ENCODE measurements at places on chromosomes 6 and 20. TPM values are rescaled to one million over a fixed set of nuclear protein-coding genes. Genes with fewer than 3 reads are reported as not detected.

- no peak for DNase-seq
Observed at GRCh38 chr6:93087606-93088005, 331.8 kb downstream of the EPHA7 start.

The ANKRD66 gene
- not detected for total RNA-seq

DNA sequence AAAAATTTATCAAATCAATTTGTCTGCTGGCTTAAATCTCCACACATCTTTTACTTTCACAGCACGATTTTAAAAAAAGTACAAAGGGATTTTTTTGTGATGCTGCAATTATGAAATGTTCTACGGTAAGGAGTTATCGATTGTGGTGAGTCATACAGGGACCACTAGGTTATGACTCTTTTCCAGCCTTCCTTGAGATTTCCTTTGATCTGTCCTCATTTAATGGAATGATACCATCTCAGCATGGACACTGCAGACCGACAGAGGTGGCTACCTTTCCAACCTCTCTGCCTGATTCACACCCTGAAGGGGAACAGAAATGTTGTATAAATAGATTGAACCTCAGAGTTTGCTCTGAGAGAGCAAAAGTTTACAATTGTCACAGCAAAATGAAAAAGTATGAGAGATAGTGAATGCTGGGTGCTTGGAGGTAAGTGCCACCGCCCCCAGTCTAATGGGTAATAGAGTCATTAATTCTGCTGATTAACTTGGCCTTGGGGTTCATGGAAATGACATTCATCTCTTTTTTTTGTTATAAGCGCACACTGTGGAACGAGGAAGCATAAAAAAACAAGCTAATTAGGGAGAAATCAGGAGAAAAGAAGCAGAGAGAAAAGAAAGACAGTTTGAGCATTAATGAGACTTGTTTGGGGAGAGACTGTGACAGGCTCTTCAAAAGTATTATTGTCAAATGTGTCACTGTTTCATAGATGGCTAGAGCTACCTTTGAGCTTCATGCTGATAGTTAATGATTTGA is 306.0 kb downstream of the RNF144B start:
- no peak for DNase-seq

DNA sequence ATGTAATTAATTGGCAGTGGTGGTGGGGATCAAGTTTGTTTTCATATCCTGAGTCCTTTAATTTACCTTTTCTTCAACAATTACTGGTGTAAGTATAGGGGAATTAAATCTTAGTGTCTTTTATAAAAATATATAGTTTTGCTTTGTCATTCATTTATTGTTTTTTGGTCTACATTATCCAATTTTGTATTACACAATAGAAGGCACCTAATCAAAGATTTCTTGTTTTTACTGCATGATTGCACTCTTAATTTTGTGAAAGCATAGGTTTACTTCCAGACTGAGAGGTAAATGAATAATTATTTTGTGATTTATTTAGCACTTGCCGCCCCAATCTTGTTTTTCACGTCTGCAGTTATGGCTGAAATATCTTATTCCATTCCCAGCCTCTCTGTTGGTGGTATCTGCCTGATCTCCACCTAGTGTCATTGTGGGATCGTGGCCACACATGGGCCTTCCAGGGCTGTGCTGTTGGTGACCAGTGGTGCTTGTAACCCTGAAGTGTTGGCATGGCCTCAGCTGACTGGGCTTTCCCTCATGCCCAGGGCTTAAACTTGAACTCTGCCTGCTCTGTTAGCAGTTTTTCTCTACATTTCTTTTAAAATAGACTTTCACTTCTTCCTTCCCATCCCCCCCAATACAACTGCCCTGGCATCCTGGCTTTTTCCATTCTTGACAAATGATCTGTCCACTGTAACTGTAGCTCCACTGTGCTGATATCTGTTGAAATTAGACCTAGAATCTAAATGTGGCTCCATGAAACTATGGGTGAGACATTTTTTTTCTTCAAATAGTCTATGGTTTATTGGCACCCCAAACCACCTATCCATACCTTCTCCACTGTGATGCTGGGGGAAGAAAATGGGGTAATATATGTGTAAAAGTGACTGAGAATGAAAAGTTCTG is 24.8 kb downstream of the E2F3 start:
- no peak for DNase-seq

- DNase-seq, result peak; percentile 8
Observed at GRCh38 chr6:16334671-16335070, 96.3 kb downstream of the GMPR start.

The FUCA2 gene
- 16.5 TPM for total RNA-seq

DNA sequence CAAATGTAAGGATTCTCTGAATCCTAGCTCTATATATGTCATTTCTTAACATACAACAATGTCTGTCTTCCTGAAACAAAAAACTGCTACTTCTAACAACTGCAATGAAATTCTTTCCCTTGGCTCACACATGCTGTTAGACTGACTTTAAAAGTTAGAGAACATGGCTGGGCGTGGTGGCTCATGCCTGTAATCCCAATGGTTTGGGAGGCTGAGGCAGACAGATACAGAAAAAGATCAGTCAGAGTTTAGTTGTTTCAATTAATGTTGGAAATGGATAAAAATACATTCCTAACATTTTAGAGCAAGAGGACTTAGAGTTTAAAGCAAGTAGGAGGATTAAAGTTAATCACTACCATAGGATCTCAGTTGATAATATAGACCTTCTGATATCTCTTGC is 28.7 kb upstream of the KIAA1586 start:
- no peak for DNase-seq

DNA sequence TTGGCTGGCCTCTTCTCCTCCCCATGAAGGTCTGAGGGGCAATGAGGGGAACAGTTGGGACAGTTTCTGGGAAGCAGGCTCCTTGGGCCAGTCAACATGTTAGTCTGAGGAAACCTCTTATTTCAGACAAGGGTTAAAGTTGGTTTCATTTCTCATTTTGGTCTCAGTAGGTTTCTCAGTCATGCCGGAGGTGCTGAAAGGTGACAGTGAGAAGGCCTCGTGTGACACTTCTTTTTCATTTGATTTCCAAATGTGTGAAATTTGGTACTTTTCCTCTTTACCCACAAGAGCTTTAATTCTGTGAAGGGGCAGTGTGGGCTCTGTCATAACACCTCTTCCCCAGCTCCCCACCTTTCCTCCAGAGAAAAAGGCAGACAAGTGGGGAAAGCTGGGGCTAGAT is 7.5 kb upstream of the GLP1R start:
- DNase-seq, result no peak

DNA sequence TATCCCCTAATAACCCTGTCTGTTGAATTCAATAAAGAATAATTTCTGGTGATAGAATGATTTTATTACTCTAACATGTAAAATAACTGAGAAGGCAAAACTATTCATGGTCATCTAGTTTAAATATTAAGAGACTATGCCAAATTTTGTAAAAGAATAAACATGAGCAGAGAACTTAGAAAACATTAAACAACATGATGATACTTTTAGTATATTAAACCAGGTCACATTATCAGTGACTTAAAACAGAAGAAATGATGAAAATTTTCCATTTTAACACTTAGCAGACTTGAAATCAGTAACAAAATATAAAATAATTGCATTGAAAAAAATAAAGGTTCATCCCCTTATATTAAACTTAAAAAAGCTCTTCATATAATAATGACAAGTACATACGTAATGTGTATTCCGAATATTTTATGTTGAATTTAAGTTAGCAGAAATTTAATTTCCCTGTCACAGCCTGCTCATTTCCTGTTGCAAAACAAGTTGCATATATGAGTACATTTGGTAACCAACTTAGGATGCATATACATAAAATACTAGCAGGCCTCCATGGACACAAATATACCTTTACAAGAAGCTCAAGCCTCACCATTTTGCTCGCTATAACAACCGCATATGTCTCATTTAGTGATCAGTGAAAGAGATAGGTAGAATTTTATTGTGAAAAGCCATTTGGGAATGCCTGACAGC is 40.6 kb downstream of the DTNBP1 start:
- no peak for DNase-seq

The ADGRB3 gene
- not detected for total RNA-seq

- DNase-seq, result no peak
Observed at GRCh38 chr6:321536-322258, 29.4 kb downstream of the DUSP22 start.

GRCh38 chr6:170186006-170186935 is 104.6 kb downstream of the DLL1 start:
- no peak for DNase-seq

The LPIN3 gene
- 0.97 TPM for total RNA-seq

GRCh38 chr20:53819973-53820451 is 226.4 kb upstream of the ZNF217 start:
- no peak for DNase-seq

DNA sequence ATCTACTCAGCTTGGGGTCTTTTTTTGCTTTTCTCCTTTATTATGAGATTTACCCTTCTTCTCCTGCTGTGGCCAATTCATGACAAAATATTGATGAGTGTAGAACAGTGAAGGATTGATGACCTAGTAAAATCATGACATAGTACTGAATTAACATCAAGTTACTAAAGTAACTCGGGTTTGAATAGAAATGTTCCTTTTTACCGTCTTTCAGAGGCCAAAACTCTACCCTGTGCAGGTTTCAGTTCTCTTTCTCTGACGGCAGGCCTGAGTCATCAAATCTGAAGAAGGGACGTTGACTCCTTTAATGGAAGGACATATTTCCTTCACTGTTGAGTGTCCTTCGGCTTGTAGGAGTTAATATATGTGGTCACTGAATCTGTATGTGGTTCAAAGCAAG is 80.7 kb downstream of the RREB1 start:
- DNase-seq, result peak; percentile 37

The FOXF2 gene
- total RNA-seq, result not detected

DNA sequence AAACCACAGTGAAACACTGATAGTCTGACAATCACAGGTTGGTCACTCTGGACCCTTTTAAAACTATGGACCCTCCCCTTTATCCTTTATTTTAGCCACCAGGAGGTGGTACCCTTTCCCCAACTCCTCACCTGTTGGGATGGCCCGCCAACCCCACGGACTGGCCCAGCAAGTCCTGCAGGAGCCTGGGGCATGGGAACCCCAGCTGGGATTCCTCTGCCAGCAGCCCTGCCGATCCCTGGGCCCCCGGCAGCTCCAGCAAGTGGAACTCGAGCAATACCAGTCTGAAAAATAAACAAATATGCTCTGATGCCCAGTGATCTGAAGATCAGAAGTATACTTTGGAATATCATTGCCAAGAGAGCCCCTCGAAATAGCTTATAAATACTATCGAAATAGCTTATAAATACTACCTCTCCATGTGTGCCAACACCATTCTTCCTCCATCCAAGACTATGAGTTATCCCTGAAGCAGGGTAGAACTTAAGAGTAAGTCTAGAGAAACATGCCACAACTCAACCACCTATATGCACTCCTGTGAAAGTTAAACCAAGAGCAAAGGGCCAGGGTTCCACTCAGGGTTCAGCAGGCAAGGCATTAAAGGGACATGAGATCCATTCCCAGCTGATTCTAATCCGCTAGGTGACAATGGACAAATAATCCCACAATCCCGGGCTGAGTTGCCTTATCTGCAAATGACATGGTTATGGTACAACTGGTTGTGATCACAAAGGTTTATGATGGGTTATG is 6.8 kb downstream of the SNRPB start:
- DNase-seq, result no peak

DNA sequence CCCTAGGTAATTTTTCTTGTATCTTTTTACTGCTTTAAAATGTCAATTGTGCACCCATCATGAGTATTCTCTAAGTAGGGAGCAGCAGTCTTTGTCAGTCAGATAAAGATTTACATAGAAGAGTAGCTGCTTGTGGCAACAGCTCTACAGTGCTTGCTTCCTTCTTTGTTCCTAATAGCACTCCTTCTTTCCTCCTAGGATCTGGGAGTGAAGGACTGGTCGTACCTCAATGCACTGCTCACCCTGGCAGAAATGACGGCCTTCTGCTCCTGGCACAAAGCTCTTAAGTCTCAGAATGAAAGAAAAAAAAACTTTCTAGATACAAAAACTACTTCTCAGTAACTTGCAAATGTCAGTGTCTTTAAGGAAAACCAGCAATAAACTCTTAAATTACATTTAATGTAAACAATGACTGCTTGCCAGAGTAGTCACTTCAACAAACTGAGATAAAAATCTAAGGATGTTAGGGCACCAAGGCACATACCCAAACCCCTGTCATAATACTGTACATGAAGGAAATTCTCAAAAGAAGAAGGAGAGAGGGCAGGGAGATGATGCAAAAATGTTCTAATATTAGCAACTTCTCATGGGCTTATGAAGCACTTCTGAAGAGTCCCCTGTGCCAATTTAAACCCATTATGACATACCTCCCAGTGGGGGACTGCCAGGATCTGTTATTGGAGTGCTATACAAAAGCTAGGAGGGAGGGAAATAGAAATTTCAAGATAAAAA is 34.0 kb downstream of the NCOA6 start:
- DNase-seq, result no peak

- DNase-seq, result no peak
Observed at GRCh38 chr6:143110572-143110971, 49.9 kb downstream of the AIG1 start.

- no peak for DNase-seq
Observed at GRCh38 chr20:36485286-36485685, 56.0 kb upstream of the MYL9 start.

The HLA-F gene
- total RNA-seq, result 256 TPM

DNA sequence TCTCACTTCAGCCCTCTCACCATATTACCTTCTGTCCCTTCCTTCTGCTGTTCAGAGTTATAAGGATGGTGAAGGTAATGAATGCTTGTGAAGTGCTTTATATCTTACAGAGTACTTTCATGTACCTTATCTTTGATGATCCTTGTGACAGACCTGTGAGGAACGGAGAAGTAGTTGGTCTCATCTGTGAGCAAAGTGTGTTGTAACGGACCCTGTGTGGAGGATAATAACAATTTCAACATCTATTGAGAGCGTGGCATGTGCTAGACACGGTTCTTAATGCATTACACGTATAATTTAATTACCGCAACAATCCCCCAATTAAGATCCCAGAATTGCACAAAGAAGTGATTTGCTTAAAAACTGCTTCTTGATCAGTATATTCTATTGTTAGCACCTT is 124.6 kb downstream of the ANKS1A start:
- no peak for DNase-seq

The PTGIS gene
- 1.8 TPM for total RNA-seq

The CST7 gene
- total RNA-seq, result 83.1 TPM

GRCh38 chr6:43185391-43185985 is 3.5 kb downstream of the CUL9 start:
- DNase-seq, result peak; percentile 25

DNA sequence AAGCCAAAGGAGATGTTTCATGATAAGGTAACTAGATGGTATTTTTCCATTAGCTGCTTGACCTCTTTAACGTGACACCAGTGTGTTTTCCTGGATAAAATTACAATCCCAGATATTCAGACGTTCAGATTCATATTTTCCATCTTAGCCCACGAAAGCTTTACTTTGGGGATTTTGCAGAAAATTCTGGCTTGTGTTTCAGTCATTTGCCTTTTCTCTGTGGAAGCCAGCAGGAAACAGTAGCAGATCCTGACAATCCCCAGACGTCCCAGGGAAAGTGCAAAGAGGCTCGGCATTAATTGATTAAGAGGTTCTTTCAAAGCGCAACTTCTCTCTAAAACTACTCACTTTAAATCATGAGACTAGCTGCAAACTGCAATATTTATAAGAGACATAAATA is 243.6 kb downstream of the UST start:
- no peak for DNase-seq

- DNase-seq, result no peak
Observed at GRCh38 chr6:102911571-102911970, 1518.1 kb downstream of the GRIK2 start.
